CD4-positive, alpha-beta T cell treated with Interleukin-12 subunit alpha and Interleukin-12 subunit beta, for 1 hour (primary cell): ENCODE measurements at places on chromosomes 5 and 9.
A peak's percentile ranks its signal among the peaks of the same experiment; 100 is the strongest.

GRCh38 chr5:61675015-61675692 is 343.1 kb downstream of the ZSWIM6 start:
- DNase-seq: no peak

DNA sequence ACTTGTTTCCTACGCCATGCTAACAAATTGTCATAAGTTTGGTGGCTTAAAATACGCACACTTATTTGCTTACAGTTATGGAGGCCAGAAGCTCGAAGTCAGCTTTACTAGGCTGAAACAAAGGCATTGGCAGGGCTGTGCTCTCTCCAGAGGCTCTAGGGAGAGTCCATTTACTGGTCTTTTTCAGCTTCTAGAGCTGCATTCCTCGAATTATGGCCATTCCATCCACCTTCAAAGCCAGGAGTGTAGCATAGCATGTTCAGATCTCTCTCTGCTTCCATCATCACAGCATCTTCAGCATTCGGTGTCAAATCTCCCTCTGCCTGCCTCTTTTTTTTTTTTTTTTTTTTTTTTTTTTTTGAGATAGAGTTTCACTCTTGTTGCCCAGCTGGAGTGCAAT is 670.2 kb downstream of the ACTL7B start:
- no peak for DNase-seq

DNA sequence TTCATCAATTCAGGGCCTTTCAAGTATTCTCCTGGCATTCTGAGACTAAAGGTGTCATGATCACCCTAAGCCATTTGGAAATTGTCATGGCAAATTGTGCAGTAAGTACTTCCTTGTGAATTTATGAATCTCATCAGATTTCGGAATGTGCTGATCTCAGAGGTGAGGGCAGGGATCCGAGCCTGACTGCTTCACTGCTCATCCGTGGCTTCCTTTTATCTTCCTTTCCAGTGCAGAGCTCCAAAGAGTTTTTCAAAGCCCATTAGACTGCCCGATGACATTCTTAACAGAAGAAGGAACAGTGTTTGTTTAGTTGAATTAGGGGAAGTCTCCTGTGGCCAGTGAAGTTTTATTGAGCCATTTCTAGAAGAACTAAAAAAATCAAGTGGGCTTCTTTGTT is 182.8 kb upstream of the GDNF start:
- DNase-seq: no peak

- DNase-seq: no peak
Observed at GRCh38 chr5:35138232-35138631, 90.5 kb upstream of the AGXT2 start.

- no peak for DNase-seq
Observed at GRCh38 chr9:127786773-127787104, 905 bp downstream of the CDK9 start.

- no peak for DNase-seq
Observed at GRCh38 chr9:73423891-73424290, 272.2 kb downstream of the ANXA1 start.

- DNase-seq: peak; percentile 54
Observed at GRCh38 chr9:21434202-21435014, 5.8 kb upstream of the IFNA1 start.

GRCh38 chr9:6439051-6439703 is 26.2 kb downstream of the UHRF2 start:
- peak; percentile 25 for DNase-seq

- DNase-seq: no peak
Observed at GRCh38 chr5:79689541-79690466, at the start of gene CMYA5. TSS of gene CMYA5 (plus strand) at chr5:79689836. CDS start at chr5:79689908, 72 bp downstream.

- DNase-seq: no peak
Observed at GRCh38 chr5:131649161-131649560, 14.1 kb upstream of the RAPGEF6 start.

- DNase-seq: no peak
Observed at GRCh38 chr5:110398951-110399350, 327.5 kb downstream of the TMEM232 start.

DNA sequence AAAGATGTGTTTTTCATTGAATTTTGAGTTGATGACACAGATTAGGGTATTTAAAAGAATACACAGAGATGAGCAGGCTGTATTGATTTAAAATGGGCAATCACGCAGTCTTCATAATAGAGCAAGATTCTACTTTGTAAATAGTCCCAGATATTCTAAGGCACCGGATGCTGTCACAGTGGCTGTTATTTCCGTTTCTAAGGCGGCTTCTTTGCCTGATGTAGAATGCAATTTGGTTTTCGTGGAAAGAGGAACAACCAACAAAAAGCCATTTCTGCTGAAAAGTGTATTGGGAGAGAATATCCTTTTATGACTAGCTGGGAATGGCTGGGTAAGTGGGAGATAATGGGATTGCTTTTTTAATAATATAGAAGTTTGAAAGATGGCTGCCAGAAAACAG is 17.5 kb downstream of the PRKACG start:
- no peak for DNase-seq

DNA sequence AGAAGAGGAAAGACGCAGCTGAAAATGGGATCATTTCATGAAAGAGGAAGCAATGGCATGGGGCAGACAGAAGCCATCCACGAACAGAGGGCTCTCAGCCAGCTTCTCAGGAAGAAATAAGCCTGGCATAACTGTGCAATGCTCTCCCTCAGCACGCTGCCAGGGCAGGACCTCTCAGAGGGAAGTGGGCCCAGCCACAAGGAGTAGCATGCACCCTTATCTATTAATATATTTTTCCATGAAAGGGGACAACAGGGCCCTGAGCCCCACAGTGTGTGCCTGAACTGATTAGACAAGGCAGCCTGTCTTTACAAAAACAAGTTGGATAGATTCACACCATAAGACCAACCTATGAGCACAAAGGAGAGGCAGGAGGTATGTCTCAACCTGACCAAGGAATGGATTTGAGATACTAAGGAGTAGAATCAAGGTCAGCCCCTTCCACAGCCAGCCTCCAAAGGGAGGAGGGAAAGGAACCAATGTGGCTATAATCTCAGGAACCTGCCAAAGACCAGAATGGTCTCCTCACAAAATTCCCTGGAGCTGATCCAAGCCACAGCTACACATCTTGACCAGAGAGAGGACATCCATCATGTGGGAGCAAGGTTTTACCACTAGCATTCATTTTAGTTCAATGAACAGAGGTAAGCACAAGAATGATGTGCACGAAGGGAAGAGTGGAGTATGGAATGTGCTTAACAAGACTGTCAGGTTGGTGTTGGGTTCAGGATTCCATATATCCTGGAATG is 154.8 kb downstream of the SIL1 start:
- no peak for DNase-seq

- no peak for DNase-seq
Observed at GRCh38 chr9:95910023-95910707, 34.7 kb downstream of the ERCC6L2 start.

GRCh38 chr5:139828207-139828895 is 32.7 kb downstream of the PSD2 start:
- no peak for DNase-seq

DNA sequence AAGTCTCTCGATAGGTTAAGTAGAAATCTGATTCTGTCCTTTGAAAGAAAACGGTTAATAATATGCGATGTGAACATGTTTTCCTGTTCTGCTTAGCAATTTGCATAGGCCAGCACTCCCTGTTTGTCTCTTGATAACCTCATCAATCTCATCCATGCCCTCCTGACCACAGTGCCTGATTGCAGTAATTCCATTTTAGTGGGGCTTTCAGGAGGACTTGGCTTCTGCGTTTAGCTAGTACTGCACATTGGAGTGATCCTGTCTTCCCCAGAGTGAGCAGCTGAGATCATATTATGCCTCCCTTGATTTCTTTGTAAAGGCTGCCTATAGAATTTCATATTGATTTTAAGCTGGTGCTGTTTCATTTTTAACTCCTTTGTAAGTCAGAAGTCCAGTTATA is 335.9 kb upstream of the ISL1 start:
- no peak for DNase-seq

DNA sequence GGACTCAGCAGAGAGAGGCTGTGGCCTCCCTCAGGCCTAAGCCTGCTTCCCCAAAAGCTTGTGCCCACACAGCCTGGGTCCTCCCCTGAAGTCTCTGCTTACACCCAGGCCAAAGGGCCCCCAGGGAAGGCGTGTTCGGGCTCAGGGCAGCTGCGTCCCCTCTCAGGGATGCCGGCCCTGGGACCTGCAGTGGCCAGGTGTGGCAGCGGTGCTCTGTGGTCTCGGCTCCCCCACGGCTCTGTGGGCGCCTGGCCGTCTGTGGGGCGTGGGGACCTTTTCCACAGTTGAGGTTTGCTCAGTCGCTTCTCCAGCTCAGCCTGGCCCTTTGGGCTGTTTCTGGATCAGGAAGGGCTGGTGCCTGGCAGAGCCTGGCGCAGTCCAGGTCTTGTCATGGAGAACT is 75.9 kb downstream of the RXRA start:
- DNase-seq: no peak

DNA sequence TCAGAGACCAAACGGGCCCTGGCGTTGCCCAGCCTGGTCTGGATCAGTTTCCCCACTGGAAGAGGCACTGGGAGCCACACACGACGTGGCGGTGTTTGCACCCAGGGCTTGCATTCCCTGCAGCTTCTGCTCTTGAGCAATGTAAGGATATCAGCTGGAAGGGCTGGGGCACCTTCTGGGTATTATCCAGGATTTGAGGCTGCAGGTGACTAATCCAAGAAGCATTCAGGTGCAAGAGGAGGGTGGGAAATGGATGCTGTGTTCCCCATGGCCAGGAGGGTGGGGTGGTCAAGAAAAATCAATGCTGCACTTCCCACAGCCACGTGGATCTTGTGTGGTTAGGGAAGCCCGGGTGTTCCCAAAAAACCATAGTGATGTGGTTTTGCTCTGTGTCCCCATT is 430.9 kb downstream of the IRX2 start:
- DNase-seq: no peak

DNA sequence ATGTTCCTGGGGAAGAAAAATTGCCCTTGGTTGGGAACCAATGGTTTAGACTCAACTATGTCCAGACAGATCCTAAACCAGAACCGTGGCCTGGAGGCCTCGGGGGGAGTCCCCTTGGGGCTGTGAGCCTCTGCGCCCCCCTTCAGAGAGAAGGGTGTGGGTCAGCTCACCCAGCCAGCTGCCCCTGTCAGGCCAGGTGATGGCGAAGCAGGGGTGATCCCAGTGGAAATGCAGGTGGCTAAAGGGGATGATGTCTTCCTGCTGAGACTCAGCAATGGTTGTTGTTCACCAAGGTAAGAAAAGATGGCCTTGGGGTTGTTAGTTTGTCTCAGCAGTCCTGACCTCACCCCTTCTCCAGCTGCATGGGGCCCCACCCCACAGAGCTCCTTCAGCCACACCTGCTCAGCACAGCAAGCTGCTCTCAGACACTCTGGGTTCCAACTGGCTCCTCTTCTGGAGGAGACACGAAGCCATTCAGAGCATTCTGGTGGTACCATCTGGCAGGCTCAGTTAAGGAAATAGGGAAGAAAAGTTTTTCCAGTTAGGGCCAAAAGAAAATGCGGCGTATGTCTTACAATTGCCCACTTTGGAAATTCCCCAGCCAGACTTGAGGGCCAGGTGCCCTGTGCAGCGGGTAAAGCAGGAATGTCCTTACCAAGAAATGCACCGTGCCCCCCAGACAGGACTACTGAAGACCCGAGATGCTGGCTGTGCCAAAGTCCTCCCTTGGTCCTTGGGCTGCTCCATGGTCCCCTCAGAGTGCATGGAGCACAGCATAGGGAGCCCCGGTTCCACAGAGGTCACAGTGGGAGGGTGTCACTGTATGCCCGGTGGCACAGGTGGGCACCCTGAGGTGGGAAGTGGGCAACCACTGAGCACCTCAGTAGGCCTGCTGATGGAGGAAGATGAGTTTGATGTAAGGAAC is 90.2 kb downstream of the NSUN2 start:
- DNase-seq: no peak

GRCh38 chr9:94787266-94787665 is 60.8 kb downstream of the AOPEP start:
- DNase-seq: no peak
